ENCODE measurements at places on chromosomes 1 and 21.

DNA sequence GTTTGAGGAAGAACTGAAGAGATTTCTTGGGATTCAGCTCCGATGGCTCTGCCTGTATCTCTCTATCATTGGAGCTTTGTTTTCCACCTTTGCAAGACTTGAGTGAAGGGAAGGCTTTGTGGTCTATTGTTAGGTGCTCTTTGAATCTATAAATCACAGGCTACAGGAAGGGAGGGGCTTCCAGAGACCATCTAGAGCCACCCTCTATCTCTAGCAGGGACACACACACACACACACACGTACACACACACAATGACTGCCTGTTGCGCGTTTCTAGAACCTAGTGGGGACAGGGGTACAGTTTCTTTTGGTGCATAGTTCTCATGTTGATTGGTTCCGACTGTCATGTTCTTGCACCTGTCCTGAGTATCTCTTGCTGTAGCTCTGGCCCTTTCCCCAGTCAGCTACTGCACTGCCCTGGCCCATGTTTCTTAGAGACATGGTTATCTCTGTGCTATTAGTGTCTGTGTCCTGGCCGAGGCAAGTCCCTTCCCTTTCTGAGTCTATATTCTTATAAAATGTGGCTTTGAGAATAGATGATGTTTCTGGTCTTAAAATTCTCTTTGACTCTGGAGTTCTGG, 60.7 kb downstream of the MAN1C1 start:
- DNase-seq: no peak

- DNase-seq: no peak
Observed at GRCh38 chr21:28775071-28775470, 217.6 kb downstream of the LTN1 start.

DNA sequence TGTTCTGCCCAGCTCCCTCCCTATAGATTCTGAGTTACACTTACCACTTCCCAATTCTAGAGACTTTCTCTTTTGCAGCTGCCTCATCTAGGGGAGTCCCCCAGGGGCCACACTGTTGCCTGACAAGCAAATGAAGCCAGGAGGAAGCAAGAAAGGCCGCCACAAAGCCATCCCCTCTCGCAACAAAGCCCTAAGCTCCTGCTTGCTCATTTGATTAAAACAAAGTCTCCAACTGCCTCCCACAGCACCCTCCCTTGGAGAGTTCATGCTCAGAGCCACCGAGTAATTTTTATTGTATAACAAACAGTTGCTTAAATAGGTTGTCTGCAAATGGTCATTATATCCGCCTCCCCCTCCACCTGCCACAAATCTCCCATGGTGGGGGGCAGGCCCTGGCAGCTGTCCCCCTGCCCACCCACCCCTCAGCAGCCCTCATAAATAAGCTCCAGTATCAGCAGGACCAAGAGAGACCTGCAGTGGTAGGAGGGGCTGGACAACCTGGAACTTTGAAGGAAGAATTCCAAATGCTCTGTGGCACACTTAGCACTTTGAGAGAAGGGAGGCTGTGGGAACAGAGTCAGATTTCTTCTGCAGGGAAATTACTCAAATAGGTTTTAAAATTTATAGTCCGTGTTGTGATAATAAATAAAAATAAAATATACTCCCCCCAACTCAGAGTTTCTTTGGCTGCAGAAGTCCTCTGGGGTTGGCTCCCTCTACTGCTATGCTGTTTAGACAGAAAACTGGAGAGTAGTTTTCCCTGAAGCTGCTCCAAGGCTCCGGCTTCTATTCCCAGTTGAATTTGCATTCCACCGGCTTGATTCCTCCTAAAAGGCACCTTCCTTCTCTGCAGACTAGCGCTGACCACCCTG, 237.5 kb downstream of the TTLL7 start:
- DNase-seq: no peak

DNA sequence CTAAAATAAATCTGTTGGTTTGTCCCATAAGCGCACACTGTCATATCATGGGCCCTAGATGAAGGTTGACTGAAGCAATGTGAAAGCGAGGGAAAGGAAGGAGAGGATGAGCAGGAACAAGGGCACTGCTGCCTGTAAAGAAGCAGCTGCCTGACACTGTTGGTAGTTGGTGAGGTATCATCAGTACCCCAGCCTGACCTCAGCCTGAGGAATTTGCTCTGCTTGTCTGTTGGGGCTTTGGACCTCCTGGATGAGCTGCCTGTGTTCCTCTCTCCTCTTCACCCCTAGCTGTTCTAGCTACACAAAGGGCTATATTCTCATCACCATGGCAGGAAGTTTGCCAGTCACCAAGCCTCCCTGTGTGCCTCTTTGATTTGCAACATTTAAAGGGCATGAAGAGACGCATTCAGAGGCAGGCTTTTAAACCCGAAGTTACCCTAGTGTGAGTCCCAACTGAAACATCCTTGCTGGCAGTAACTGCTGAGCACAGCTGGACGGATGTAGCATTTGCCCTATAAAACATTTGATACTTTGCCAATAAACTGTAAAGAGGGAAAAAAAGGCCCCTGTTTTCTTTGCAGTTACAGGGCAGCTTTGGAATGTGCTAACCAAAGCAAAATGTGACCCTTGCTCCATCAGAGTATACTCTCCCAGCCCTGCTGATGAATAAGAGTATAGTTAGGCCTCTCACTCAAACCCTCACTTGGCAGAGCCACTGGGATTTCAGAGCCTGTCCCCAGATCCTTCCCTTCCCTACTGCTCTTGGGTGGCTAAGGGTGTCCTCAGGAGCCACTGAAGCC, 22.2 kb upstream of the SPATA6 start:
- DNase-seq: no peak

DNA sequence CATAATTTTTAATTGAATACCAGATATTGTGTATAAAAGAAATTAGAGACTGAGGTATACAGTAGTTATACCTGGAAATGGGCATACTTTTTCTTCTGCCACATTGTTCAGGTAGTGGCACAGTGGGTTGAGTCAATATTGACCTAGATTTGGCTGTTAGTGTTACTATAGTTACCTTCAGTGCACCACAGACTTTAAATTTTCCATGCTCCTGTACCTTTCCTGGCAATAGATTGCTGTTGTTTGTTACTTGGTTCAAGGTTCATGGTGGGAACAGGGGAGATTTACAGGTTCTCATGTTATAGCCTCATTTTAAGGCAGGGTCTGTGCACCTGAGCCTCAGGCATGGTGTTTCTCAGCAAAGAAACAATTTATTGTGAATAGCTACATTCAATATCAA, 218.7 kb downstream of the LBR start:
- DNase-seq: no peak

DNA sequence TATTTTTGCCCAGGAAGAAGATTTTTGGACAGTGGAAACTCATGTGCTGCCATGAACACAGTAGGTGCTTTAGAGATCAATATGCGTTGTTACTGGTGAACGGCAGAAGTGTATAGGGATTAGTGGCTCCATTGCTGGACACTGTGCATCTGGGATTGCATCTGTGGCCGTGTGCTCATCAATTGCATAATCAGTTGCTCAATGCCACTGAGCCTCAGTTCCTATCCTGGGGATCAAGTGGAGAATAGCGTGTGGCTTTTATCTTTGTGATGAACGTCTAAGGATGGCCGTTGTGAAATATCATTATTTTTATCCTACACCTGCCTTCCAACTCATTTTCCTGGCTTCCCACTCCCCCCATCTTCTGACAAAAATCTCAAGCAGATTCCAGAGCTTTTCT, 5.4 kb downstream of the TNN start:
- no peak for DNase-seq

DNA sequence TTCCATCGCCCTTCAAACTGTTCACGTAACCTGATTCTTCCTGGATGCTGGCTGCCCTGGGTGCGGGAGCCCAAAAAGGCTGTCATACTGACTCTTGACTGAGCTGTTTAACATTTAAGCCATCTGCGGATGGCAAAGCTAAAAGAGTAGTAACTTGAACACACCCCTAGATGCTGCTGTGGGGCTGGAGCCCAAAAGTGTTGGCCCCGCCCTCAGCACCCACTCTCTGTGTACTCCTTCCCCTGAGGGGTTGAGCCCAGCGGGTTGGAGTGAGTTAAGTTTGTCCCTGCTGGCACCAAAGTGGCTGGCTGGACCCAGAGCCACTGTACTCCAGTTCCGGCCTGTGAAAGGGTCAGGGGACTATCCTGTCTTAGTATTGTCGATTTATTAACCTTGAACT, 640.6 kb downstream of the PTPRU start:
- DNase-seq: no peak

GRCh38 chr1:221274373-221274772, 395.1 kb downstream of the HLX start:
- no peak for DNase-seq

GRCh38 chr1:154445040-154445472, 39.9 kb downstream of the IL6R start:
- DNase-seq: no peak

DNA sequence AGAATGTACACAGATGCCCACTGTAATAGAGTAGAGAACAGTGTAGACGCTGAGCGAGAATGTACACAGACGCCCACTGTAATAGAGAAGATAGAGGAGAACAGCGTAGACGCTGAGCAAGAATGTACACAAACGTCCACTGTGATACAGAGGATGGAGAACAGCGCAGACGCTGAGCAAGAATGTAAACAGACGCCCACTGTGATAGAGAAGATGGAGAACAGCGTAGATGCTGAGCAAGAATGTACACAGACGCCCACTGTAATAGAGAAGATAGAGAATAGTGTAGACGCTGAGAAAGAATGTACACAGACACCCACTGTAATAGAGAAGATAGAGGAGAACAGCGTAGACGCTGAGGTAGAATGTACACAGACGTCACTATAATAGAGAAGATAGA, 306.9 kb downstream of the SMYD3 start:
- no peak for DNase-seq

GRCh38 chr1:77056525-77056924, 162.7 kb downstream of the PIGK start:
- no peak for DNase-seq

DNA sequence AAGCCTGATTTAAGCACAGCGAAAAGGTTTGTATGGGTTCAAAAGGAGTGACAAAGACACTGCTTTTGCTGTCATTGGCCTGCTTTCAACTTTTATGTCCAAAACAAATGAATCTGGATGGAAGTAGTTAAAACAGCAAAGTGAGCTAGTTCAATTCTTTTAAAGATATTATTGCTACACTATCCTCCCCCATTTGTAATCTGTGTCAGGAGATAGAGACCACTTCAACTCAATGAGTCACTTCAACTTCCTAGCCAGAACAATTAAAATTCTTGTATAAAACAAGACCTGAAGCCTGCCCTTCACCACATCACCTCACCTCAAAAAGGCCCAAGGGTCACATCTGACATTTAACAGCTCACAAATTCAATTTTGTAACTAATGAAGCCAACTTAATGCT, 364.1 kb upstream of the LYPLAL1 start:
- no peak for DNase-seq

- no peak for DNase-seq
Observed at GRCh38 chr1:39360731-39361130, 130.7 kb upstream of the BMP8A start.

GRCh38 chr1:10662090-10662688, 134.3 kb downstream of the CASZ1 start:
- DNase-seq: no peak

DNA sequence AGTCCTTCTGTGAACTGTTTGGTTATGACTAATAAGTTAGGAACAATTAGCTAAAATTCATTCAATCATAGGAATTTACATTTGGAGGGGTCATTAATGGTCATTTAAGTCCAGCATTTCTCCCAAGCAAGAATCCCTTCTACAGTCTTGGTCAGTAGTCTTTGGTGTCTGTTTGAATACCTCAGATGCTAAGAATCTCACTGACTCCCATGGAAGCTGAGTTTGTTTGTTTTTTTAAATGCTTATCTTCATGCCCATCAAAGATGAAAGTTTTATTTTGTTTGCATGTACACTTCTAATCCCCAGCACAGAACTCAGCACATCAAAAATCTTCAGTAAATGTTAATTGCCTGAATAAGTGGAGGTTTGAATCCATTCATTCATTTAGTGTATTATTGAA, 41.3 kb upstream of the SLC44A3 start:
- DNase-seq: no peak

GRCh38 chr1:216032284-216032683, 391.0 kb downstream of the USH2A start:
- no peak for DNase-seq

DNA sequence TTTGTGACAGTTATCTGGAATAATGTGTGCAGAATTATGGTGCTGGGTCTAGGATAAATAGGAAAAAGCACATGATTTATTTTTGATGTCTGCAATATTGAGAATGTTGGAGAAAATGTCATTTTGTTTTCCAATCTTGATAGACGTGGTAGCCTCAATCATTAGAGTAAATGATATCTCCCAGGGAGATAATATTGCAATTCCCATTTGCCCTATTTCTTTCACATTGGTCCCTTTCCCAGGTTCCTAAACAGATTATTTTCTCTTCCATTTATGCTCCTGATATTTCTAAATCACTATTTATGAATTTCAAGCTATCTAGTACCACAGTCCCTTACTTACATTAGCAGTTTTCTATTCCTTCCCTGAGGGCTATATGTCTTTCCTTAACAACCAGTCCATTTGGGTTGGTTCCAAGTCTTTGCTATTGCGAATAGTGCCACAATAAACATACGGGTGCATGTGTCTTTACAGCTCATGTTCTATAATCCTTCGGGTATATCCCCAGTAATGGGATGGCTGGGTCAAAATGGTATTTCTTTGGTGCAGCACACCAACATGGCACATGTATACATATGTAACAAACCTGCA, 447.3 kb downstream of the PLA2G4A start:
- no peak for DNase-seq

DNA sequence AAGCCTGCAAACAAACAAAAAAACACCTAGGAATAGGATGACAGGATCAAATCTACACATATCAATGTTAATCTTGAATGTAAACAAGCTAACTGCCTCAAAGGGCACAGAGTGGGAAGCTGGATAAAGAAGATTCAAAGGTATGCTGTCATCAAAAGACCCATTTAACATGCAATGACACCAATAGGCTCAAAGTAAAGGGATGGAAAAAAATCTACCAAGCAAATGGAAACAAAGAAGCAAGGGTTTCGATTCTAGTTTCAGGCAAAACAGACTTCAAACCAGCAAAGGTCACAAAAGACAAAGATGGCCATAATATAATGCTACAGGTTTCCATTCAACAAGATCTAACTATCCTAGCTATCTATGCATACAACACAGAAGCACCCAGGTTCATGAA, 16.2 kb upstream of the OR2T10 start:
- no peak for DNase-seq

GRCh38 chr1:26733392-26733791, 37.6 kb downstream of the ARID1A start:
- DNase-seq: no peak

GRCh38 chr1:181126871-181127587, 38.5 kb downstream of the IER5 start:
- DNase-seq: no peak

GRCh38 chr1:19087017-19087736, 122.9 kb downstream of the UBR4 start:
- no peak for DNase-seq

DNA sequence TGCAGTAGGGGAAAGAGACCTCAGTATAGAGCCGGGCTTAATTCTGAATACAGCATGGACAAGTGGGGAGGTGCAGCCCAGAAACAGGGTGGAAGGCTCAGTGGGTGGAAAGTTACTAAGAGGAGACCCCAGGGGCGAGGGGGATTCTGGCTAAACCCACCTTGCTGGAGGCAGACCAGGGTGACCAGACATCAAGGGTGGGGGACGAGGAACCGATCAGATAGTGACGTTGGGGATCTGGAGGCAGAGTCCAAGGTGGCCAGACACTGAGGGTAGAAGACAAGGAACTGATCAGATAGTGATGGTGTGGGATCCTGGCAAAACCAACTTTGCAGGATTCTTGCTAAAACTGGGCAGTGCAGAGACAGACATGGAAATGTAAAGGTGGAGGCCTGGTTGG, 36.8 kb downstream of the B3GALT5 start:
- DNase-seq: no peak

All from stimulated activated CD8-positive, alpha-beta memory T cell treated with anti-CD3 and anti-CD28 coated beads, Interleukin-7, amount 100 ng/mL, for 1 hour (primary cell).